Stimulated activated CD4-positive, alpha-beta T cell treated with anti-CD3 and anti-CD28 coated beads, Interleukin-1b, Interleukin-23, amount 100 ng/mL, for 1 hour (primary cell): ENCODE measurements at places on chromosomes 7 and 10.

DNA sequence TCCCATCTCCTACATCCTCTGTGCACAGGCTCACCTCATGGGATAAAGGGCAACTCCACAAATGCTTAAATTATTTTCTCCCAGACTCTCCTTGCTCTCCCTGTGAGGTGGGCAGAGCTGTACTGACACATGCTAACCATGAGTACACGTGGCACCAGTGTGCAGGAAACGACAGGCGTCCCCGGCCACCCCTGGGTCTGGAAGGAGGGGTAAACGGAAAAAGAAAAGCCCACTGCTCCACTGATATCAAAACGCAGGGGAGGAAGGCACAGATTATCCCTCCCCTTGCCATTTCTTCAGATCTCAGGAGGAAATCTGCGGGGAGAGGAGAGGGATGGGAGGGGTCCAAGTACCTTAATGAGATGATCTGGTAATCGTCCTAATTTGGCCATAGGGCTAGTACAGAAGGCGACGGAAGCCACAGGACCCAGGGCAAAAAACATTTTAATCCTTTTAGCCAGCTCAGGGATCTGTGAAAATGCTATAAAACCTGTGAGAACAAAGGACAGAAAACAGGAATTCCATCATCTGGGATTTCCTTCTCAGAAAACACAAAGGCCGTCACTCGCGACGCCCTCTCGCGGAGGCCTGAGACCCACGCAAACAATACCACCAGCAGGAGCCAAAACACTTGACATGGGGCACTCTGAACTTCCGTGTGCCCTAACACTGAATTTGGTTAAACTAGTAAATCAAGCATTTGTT lies 17.8 kb upstream of the CH25H start:
- DNase-seq: no peak

- no peak for DNase-seq
Observed at GRCh38 chr7:88759230-88760135, at the start of gene ZNF804B. ZNF804B (plus strand) TSS chr7:88759700; CDS start chr7:88759977, 277 bp downstream.

GRCh38 chr10:76281659-76282058 lies 850.2 kb downstream of the LRMDA start:
- no peak for DNase-seq

DNA sequence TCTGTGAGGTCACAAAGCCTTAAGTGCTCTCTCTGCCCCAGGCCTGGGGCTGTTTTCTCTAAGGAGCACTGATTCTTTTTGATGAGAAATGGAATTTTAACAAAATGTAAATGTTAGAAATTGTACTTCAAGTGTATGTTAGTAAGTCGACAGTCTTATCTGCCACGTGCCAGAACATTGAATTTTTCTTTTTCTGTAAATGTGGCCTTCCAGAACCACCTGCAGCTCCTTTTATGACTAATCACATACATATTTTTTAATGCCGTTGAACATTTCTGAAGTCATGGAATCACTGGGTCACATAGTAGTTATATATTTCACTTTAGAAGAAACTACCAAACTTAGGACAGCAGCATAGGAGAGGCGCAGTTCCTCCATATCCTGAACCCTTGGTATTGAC lies 38.0 kb downstream of the UBE3C start:
- no peak for DNase-seq
